AG04450 (cell line): ENCODE measurements at places on chromosomes 6 and 20.

DNA sequence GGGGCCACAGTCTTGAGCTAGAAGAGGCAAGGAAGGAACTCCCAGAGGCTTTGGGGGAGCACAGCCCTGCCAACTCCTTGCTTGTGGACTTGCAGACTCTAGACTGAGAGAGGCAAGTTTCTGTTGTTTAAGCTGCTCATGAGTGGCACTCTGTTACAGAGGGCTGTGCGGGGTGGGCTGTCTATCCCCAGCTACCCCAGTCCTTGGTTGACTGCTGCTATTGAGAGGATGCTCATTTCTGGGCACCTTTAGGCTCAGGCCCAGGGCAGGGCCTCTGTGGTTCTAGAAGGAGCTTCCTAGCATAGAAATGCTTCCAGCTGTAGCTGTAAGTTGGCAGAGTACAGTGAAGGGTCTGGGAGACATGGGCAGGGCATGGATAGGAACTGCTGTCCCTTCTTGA lies 151.3 kb upstream of the GGTLC1 start:
- no peak for DNase-seq

DNA sequence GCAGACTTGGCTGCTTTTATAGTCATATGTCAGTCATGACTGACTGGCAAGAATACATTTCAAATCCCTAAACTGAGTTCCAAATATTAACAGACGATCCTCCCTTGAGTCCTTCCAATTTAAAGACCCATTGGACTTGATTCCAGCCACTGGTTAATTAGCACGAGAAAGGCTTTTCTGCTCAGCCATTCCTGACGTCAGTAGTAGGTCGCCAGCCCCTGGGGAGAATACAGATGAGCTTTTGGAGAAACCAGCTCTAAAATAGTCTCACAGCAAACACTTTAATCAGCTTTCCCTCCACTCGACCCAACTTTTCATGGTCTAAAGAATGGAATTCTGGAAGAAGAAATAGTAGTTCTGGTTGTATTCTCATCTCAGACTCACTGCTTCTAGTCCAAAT lies 91.6 kb downstream of the SLC22A3 start:
- DNase-seq: no peak

DNA sequence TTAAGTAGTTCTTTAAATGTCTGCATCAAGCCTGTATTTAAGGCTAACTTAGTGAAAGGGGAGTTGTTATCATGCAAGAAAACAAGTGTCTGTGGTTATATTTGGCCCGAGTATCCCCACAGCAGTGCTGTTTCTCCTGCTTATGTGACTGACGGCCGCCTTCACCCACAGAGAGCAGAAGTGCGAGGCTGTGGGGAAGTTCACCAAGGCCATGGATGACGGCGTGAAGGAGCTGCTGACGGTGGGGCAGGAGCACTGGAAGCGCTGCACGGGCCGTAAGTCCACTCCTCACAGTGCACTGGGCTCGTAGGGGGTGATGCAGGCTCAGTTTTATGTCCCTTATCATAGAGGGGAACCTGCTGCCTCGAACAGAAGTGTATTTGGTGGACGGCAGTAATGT lies 53.2 kb upstream of the SYNJ2 start:
- no peak for DNase-seq

DNA sequence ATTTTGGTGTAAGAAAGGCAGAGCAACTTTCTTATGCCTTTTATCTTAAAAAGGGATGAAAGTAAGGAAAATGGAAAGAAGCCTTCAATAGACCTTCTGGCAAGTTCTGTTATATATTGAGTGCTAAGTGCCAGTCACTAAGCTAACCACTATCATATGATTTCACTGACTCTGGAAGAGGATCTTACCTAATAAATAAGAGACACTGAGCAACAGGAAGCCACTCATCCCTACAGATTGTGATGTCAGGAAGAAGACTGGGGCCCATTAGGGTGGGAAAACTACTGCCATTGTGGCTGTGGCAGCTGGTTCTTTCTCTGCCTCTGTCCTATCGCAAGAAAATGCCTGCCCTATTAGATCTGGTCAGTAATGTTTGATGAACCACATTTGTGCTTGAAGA lies 89.6 kb downstream of the AIG1 start:
- no peak for DNase-seq

DNA sequence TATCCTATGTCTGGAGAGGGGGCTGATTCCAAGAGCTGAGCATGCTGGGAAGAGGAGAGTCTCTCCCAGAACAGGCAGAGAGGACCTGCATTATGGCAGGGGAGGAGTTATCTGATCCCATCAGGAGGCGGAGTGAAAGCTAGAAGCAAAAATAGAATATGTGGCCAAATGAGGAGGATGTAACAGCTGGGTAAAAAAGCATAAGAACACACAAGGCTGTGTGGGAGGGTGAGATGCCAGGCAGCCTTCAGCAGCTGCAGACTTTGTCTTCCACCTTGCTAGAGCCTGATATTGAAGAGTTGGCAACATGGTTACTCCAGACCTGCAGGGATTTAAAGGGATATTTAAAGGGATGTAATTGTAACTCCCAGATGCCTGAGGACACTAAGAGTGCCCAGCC lies 167.1 kb downstream of the PTPRT start:
- no peak for DNase-seq
